ENCODE measurements at places on chromosomes 12 and 14.

GRCh38 chr12:91361864-91362263, 179.2 kb upstream of the DCN start:
- peak; percentile 42 for DNase-seq

DNA sequence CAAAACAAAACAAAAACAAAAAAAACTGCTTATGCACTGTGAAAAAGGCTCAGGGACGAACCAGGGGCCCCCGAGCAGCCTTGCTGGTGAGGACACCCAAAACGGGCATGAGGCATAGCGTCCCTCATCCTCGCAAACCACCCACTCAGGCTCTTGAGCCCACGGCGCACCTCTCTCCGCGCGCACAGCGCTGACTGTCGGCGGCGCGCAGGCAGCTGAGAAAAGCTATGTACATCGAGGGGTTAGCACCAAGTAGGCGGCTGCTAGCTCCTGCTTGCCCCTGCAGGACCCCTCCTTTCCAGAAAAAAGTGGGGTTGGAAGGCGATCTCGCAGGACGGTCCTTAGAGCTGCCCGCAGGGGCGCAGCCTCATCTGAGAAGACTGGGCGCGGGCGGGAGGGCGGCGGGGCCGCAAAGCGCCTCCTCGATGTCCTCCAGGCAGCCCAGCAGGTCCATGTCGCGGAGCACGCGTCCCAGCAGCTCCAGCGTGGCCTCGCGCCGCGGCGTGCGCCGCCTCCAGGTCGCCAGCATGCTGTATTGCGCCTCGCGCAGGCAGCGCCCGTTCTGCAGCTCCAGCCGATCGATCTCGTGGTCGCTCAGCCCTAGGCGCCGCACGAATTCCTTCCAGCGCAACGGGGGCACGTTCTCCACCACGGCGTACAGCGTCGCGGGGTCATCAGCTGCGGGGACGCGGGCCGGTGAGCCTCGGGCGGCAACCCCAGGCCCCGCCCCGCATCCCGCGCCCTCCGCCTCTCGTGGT, 12.8 kb downstream of the TNFRSF1A start:
- DNase-seq, result no peak

- DNase-seq, result no peak
These were observed 8.1 kb downstream of the CARMIL3 start for GRCh38 chr14:24059841-24060388.

DNA sequence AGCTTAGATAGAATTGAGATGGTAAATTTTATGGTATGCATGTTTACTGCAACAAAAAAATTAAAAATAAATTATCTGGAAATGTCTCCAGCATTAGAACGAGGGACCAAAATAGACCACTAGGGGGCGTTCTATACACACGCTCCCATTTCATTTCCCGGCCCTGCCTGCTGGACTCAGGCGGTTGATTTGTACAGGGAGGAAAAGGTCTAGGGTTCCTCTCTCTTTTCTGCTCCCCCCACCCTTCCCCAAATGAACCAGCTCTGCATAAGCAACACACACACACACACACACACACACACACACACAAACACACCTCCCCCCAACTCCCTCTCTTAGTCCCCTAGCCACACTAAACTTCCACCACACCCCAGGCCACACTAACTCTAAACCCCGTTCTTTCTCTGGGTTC, 7.8 kb upstream of the DTX1 start:
- DNase-seq, result peak; percentile 65

DNA sequence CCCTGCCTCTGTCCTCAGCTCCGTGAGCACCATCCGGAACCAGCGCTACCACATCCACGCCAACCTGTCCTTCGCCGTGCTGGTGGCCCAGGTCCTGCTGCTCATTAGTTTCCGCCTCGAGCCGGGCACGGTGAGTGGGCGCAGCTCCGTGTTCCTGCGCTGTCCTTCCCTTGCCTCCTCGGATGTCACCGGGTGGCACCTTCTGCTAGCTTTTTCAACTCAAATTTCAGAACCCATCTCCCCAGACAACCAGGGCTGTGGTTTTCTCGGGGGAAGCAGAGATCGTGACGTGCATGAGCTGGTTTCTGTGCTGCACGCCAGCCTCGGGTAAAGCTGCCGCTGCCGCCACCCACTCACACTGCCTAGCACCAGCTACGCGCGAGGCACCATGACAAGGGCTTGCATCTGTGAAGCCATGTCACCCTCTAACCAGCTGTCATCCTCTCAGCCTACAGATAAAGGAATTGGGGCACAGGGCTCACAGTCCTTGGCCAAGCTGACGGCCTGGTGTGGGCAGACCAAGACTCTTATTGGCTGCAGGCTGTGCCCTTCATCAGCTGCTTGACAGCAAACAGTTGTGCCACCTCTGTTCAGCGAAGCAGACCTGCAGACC, 152.1 kb downstream of the ADGRD1 start:
- DNase-seq, result peak; percentile 6

- no peak for DNase-seq
These were observed 293.9 kb downstream of the RAD51B start for GRCh38 chr14:68113343-68113930.

DNA sequence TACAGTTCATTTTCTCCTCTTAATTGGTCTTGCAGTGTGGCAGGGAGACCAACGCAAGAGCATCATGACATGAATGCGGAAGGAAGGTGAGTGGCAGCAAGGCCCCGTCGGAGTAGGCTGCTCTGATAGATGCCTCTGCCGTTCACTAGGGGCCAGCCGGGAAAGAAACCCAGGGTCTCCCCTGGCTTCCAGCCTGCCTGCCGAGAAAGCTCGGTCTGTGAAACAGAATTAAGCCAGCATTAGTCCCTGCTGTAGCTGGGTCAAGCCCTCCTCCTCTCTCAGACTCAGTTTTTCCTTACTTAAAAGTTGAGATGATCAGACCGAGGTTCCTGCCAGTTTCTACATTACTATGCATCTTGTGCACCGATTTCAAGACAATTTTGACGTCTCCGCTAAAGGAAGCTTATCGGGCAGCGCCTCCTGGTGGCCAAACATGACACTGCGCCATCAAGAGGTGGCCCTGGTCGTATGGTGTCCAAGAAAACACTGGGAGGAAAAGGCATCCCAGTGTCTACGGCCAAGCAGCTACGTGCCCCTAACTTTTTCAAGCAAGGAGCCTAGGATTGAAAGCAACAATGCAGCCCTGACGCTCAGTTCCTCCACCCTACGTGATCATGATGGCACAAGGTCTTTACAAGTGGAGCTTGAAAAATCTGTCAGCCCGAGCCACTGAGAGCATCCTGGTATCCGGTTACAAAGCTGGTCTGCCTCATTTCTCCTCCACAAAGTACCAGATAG, 131.6 kb downstream of the KSR2 start:
- DNase-seq, result peak; percentile 56

GRCh38 chr14:68451696-68452373, 341.0 kb downstream of the ZFP36L1 start:
- no peak for DNase-seq

- DNase-seq, result no peak
These were observed 49.4 kb downstream of the LTBP2 start for GRCh38 chr14:74562515-74563232.
